ENCODE measurements at places on chromosomes 11 and 22.

GRCh38 chr11:30314625-30315024 is 8.3 kb upstream of the ARL14EP start:
- DNase-seq = no peak

- no peak for DNase-seq
Observed at GRCh38 chr11:106420686-106421085, 343.2 kb downstream of the AASDHPPT start.

- DNase-seq = no peak
Observed at GRCh38 chr11:11982461-11982860, 26.0 kb downstream of the DKK3 start.

GRCh38 chr11:61749591-61750217 is 2.7 kb upstream of the MYRF start:
- DNase-seq = no peak

DNA sequence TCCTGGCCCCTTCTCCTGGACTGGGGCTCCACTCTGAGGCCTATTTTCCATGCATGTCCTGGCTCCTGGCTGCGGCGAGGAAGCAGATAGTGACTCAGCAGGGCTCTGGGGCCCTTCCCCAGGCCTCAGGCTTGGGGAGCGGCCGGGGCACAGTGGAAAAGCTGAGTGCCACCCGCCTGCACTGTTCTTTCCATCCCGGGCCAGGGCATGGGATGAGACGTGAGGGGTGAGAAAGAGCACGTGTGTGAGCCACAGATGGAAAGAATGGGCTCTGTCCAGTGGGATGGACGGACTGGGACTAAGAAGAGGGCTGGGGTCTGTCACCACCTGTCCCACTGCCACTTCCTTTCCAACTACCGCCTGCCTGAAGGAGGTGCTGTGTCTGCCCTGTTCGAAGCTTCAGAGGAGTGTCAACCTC is 12.8 kb downstream of the SLC37A2 start:
- no peak for DNase-seq

- DNase-seq = no peak
Observed at GRCh38 chr11:11251394-11251970, 101.6 kb downstream of the CSNK2A3 start.

DNA sequence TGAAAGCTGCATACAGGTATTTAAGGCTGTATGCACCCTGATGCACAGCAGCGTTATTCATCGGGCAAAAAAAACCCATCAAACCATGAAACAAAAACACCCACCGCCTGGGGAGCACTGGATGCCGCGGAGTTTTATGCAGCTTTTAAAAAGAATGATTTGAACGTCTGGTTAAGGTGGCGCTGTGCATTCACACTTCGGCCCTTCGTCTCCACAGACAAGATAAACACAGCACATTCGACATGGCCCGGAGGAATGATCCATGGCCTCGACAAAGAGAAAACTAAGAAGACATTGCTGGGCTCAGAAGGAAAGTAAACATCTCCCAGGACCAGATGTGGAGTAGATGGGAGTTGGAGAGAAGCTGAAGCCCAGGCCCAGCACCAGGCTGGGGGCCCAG is 40.8 kb upstream of the GAL start:
- no peak for DNase-seq

DNA sequence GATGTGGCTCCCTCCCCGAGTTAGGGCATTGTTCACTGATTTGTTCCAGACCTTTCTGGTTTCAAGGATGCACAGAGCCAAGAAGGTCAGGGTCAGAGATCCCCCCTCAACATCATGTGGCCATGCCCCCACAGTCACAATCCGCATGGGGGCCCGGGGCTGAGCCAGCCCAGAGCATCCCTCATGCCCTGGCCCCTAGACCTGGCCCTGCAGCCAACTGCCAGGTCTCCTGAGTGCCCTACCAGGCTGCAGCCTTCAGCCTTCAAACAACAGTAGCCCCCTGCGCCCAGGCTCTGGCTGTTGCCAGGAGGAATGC is 142.4 kb downstream of the CRYBB2 start:
- no peak for DNase-seq

- DNase-seq = no peak
Observed at GRCh38 chr11:26234451-26234850, 97.5 kb upstream of the ANO3 start.

GRCh38 chr11:125346179-125346530 is 149.9 kb downstream of the FEZ1 start:
- no peak for DNase-seq

GRCh38 chr11:63872800-63873197 is 33.9 kb downstream of the MARK2 start:
- DNase-seq = no peak

DNA sequence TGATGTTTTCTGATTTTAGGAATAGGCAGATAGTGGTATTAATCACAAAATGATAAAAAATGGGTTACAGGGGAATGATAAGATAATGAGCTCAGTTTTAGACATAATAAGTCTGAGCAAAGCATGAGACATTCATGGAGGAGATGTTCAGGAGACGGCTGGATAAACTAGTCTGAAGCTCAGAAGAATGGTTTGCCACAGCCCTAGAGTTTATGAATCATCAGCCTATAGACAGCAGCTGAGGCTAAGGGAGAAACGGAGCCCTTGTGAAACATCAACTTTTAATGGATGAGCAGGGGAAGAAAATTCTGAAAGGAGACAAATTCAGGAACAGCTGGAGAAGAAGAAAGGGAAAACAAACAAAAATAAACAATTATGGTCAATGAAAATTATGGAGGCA is 87.2 kb downstream of the RELT start:
- no peak for DNase-seq

- DNase-seq = no peak
Observed at GRCh38 chr22:46561435-46561905, 24.1 kb upstream of the CELSR1 start.

DNA sequence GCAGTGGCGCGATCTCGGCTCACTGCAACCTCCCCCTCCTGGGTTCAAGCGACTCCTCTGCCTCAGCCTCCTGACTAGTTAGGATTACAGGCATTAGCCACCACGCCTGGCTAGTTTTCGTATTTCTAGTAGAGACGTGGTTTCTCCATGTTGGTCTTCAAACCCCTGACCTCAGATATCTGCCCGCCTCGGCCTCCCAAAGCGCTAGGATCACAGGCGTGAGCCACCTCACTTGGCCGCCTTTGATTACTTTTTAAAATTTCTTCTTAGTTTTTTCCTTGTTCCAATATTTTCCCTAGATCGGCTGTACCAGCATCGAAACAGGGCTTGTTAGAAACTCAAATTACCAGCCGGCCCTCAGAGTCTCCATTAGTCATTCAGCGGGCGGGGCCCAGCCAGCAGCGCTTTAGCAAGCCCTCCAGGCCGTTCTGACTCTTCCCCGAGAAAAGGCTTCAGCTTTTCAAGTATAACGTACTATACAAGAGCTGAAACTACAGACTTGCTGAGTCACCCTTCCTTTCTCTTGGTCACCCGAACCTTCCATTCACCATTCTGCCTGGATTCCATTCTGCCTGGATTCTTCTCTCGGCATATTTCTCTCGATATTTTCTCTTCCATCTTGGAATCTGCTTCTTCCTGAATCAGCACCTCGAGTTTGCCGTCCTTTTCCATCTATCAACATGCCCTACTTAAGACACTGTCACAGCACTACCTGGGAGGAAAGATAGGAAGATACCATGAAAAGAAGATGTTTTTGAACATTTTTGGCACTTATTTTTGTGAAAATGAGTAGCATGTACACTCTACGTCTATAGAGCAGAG is 6.7 kb upstream of the CAPRIN1 start:
- no peak for DNase-seq

DNA sequence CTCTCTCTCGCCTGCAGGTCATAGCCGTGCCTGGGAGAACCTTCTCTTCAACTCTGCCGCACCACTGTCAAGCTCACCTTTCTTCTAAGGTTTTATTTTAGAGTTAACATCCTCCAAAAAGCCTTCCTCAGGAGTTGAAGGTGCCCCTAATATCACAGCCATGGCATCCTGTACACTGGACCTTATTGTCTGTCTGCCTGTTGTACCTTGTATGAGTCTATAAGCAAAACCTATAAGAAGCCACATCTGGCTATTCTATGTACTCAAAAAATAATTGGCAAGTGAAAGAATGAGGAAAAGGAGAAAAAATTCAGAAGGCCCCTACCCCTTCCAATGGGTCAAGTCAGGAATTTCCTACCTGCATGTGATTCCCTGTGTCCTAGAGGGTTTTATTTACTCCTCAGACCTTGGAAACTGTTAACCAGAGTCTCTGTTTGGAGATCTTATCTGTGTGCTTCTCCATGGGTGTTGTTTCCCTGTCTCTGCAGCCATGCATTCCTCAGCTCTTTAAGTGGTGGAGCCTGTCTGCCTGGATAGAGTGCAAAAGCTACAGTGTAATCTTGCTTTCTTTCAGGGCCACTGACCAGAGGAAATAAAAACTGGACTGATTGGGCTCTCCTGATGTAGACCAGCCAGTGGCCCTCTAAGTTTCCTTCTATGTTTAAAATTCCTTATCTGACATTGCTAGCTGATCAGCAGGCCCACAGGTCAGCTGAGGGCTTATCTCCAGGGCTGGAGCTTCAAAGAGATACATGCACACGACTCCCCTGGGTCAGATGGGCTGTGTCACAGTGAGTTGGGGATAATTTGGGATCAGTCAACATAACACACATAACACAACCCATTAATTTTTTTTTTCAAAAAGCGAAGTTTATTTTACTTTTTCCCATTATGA is 37.6 kb upstream of the TMEM135 start:
- DNase-seq = no peak

DNA sequence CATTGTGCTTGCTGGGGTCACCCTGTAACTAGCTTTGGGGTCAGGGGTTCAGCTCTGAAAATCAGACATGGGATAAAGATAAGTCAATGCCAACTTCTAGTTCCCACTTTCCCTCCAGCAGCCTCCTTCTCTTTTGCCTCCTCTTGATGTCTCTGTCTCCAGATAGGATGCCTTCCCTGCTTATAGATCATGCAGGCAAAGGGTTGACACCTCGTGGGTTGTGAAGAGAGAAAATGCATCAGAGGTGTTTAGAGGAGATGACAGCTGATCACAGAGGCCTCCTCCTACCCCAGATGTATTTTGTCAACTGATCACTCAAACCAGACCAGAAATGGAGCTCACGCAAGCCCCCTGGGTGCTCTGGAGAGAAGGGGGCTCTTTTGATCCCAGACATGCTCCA is 337.8 kb downstream of the BUD13 start:
- no peak for DNase-seq

- DNase-seq = no peak
Observed at GRCh38 chr11:76280151-76280881, 74.0 kb upstream of the WNT11 start.

GRCh38 chr11:10139656-10140055 is 154.4 kb downstream of the SBF2 start:
- DNase-seq = no peak

DNA sequence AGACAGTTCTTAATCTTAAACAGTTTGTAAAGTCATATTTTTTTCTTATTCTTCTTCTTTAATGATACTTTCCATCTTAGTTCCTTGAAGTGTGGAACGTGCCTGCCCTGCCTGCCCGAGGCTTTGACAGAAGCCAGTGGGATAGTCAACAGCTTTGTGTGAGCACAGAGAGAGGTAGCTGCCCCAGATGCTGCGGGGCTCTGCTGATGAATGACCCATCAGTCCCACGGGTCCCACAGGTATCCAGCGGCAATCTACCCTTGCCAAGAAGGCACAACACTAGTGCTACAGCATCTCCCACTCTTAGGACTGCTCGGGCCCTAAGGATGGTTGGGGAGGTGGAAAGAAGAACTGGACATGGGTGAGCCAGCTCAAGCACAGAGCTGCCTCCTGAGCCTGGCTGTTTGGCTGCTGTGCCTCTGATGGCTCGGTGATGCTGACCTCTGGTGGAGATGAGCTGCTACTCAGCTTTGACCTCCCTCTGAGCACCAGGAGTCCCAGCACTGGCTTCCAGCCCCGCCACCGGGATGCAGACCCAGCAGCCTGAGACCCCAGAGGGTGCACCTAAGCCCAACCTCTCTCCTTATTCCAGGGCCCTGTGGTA is 11.8 kb upstream of the APLNR start:
- no peak for DNase-seq

DNA sequence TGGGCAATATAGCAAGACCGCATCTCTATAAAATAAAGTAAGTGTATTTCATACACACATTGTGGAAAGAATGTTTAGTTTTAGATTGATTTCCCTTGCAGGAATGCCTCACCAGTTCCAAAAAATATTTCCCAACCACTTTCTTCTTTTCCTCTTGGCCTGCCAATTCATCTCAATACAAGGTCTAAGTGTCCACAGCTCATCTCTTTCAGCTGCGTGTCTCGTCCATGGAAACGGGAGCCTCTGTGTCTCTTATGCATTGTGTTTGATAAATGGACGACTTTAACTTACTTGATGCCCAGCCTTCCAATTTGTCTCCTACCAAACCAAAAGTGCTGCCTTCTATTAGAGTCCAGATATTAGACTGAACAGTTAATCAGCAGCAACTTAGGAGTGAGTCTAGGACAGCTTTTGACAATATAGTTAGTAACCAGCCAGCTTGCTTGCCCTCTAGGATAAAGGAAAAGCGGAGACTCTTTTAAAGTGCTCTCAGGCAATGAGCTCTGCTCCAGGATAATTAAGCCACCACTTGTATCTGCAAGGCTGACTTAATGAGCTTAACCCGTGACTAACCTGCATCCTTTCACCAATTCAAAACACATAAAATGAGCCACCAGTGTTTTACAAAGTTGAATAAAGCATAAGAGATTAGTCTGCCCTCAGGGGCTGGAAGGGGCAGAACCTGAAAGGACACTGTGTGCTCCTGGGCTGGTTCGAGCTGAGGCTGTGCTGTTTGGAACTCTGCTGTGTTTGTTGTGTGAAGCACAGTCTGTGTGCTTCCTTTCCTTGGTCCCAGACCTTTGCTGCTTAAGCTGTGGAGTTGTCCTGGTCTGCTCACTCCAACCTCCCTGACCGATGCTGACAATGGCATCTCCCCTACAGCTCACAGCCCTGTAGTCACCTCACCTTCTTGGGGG is 27.5 kb downstream of the FBXO7 start:
- DNase-seq = no peak

- DNase-seq = no peak
Observed at GRCh38 chr11:76225122-76225611, 18.9 kb upstream of the WNT11 start.

DNA sequence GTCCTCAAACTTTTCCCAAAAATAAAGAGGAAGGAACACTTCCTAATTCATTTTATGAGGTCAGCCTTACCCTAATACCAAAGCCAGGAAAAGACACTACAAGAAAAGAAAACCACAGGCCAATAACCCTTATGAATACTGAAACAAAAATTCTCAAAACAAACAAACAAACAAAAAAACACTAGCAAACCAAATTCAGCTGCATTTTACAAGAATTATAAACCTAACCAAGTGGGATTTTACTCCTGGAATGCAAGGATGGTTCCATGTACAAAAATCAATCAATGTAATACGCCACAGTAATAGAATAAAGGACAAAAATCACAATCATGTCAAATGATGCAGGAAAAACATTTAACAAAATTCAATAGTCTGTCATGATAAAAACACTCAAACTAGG is 13.3 kb downstream of the ARVCF start:
- no peak for DNase-seq

DNA sequence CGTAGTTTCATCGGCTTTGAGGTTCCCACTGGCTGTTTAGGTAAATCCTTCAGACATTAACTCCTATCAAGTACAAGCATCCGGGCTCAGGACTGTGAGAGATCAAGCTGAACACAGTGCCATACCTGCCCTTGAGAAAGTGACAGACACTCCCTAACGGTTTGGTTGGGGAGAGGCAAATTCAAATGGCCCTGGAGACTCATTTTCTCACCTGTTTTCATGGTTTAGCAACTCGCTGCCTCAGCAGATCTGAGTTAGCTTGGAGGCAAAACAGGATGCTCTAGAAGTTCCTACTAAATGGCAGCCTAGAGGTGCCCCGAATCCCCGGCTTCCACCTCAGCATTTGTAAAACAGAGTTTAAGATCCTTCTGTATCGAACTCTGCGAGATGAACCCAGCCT is 3.6 kb upstream of the FBXO3 start:
- no peak for DNase-seq
